ENCODE measurements at places on chromosomes 11 and 22.

DNA sequence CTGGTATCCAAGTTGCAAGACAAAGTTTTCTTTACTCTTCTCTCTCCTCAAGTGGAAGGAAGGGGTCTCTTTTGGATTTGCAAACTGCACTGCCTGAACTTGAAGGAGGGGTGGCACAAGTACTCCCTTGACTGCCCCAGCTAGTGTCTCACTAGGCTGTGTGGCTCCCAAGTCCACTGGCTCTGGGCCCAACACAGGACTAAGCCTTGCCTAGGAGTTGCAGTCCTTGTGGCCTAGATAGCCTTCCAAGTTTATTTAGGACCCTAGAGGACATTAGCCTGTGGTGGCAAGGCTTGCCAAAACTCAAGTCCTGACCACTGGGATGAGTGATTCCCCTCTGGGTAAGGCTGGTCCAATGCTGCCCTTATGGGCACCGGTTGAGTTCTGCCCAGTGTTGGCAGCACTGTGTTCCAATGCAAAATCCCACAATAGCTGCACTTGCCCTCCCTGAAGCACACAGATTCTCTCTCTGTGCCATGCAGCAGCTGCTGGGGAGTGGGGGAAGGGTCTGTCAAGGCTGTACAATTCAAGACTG lies 10.2 kb upstream of the WEE1 start:
- no peak for DNase-seq

DNA sequence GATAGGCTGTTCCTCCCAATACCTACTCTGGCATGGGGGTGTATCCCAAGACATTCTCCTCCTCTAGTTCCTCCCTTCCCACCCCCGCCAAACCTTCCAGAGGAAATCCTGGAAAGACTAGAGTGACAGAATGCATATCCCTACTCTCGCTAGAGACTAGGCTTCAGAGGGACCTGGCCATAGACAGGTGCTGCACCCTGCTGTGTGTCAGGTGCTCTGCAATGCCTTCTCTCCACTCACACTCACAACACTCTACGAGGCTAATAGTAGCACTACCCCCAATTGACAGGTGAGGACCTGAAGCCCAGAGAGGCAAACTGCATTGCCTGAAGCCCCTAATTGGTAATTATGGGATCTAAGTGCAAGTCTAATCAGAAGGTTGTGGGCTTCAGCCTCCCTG lies 46.2 kb upstream of the LMO1 start:
- DNase-seq = no peak

DNA sequence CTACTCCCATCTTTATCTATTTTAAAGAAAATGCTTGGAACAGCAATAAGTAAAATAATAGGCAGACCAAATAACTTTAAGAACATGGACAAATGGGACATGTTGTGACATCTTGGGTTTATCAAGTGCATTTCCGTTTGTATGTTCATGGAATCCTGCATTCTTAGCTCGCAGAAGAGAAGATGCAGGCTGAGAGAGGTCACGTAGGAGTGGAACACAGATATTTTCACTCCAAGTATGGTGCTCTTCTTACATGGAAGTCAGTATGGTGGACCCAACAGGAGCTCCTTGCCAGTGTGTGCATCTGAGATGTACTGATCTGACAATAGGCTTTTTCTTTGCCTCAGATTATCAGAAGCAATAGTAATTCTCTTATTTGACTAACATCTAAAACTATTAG lies 1.7 kb downstream of the E2F8 start:
- DNase-seq = no peak

DNA sequence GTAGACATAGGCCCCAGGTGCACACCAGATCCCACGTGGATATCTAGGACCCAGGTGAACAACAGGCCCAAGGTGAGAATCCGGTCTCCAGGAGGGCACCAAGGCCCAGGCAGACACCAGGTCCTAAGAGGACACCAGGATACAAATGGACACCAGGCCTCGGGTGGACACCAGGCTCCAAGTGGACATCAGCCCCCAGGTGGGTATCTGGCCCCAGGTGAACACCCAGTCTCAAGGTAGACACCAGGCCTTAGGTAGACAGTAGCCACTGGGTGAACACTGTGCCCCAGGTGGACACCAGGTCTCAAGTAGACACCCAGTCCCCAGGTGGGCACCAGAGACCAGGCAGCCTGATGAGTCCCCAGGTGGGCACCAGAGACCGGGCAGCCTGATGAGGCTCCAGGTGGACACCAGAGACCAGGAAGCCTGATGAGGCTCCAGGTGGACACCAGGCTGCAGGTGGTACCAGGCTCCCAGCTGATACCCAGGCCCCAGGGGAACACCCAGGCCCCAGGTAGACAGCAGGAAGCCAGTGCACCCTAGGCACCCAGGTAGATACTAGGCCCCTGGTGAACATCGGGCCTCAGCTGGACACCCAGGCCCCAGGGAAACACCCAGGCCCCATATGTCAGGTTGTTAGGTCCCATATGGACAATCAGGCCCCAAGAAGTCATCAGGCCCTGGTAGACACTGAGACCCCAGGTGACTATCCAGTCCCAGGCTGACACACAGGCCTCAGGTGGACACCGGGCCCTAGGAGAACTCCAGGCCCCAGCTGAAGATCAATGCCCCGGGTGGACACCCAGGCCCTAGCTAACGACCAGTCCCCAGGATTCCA lies 55.1 kb upstream of the SEPTIN5 start:
- no peak for DNase-seq

GRCh38 chr11:6646071-6646470 lies 9.5 kb downstream of the DCHS1 start:
- DNase-seq = no peak

- no peak for DNase-seq
Observed at GRCh38 chr11:67436459-67437081, 912 bp downstream of the PTPRCAP start.

DNA sequence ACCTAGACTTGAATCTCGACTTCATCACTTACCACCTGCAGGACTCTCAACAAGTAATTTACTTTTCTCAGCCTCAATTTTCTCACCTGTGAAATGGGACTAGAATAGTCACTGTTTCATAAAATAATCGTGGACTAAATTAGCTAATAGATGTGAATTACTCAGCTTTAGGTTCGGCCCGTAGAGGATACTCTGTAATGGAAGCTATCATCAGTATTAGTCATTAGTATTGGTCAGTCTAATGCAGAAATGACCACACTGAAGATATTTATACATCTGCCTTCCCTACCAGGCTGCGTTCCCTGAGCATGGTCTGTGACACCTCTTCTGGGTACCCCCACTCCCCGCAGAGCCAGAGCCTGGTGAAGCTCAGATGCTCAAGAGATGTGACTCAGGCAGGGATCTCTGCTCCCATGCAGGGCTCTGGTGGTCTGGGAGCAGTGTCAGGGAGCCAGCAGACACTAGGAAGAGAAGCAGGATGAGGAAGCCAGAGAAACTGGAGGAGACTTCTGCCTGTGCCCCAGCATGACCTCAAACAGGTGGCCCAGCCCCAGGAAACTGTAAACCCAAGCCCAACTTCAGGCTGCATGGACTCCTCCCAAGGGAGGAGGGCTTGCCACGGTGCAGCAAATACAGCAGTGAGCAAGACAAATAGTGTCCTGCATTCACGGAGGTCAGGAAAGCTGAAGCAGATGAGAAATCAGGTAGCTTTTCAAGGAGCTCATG lies 88.0 kb upstream of the E2F8 start:
- no peak for DNase-seq

DNA sequence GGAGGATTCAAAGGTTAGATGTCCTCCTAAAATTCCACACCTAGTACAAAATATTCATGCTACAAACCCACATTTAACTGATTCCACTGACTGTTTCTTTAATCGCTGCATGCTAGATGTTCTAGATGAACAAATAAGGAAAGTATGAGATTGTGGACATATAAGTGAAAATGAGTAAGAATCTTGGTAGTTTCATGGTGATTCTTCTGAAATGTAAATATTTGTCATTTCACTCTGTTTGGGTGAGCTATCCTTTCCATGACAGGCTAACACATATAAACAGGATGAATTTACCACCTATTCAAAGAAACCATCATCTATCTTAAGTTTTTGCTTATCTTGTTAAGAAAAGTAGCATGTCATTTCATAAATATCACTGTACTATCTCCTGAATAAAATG lies 14.8 kb downstream of the OR5B3 start:
- DNase-seq = no peak

GRCh38 chr11:36512016-36512415 lies 1.9 kb upstream of the TRAF6 start:
- no peak for DNase-seq

DNA sequence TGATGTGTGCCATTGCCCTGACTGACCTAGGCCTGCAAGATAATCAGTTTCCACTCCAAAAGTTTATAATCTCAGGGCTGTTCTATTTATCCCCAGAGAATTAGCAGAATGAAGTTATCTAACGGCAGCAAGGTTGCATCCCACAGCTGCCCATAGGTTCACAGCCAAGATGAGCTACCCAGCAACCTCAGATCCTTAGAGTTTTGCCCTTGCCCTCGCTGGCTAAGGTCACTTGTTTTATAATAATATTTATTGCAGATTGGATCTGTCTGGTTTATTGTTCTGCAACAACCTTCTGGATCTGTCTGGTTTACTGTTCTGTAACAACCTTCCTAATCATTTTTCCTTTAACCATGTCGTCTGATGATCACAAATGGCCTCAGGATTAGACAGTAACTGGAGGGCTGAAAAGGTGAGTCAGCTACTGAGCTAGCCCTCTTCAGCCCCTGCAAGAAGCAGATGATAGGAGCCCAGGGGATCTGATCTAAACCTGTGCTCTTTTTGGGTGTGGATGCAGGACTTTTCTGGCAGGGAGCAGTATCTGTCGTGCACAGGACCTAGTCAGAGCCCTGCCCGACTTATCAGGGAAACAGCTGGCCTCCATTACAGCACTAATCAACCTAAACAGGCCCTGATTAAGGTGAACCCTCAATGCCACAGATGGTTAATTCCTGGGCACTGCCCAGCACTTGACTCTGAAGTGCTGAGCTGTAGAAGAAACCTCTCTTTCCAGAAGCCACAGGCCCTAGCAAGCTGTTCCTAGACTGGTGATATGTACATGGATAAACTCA lies 642.9 kb upstream of the KIRREL3 start:
- DNase-seq = no peak

DNA sequence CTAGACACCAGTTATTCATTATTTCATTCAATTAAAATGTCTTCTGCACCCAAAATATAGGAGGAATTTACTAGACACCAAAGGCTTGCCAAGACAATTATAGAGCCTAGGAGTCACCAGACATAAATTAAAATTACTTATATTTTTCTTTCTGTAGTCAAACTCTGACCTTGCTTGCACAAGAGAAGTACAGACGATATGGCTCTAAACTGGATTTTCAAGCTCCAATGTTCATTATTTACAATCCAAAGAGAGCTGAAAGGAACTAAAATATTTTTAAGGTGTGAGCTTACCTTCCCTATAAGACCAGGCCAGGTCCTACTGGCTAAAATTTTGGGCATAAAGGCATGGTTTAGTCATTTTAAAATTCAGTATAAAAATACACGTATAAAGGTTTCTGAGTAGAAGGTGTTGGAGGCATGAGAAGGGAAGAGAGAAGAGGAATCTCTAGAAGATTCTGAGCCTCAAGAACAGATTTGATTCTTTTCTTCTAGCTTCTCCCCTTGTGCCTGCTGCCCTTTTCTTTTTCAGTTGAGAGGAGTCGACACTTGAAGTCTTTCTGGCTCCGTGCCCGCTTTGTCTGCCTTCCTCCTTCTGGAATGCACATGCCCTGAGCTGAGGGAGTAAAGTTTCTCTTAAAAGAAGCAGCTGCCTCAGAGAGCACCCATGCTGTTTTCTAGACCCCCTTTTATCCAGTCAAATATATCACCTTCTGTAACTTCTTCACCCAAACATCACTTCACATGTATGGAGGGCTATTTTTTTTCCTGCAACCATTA lies 13.5 kb downstream of the C11orf97 start:
- no peak for DNase-seq

DNA sequence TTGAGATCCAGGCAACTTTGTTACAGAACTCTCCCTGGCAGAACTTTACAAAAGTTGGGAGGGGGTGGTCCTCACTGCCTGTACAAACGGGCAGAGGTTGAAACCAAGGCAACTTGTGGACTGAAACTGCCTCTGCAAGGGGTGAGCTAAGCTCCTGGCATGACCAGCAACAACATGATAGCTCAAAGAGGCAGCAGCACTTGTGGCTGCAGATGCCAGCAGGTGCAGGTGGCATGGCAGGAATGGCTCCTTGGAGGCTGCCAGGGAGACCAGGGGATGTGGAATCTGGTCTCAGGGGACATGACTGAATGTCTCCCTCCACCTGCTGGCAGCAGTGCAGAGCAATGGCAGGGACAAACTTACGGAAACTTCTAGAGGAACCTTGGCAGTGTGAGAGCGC lies 38.8 kb upstream of the PHF21A start:
- no peak for DNase-seq

- DNase-seq = no peak
Observed at GRCh38 chr11:78343303-78343702, 74.3 kb downstream of the GAB2 start.

DNA sequence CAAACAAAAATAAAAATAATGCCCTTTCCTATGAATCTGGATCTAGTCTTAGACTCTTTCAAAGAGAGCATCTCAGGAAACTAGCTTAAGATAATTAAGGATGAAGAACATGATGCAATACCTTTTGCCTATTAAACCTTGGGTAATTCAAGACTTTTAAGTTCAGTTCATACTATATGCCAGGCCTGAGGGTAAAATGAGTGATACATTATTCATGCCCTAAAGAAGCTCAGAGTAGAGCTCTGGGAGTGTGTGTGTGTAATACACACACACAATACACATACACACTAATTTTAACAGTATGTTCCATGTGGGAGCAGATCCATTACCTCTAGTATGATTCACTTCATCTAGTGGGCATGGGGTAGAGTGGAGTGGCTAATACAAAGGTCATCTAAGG lies 651.4 kb upstream of the CHORDC1 start:
- no peak for DNase-seq
